ENCODE measurements at places on chromosomes 7 and 10. TPM values are rescaled to one million over a fixed set of nuclear protein-coding genes. Genes with fewer than 3 reads are reported as not detected.

The SH2D4B gene
- total RNA-seq = 0.20 TPM

The NPC1L1 gene
- total RNA-seq = 0.07 TPM

The STOX1 gene
- total RNA-seq = 0.36 TPM

The PRKCQ gene
- 46.3 TPM for total RNA-seq

GRCh38 chr7:132221356-132221755 lies 354.9 kb downstream of the PLXNA4 start:
- DNase-seq = no peak

- DNase-seq = no peak
Measured at GRCh38 chr7:117043108-117043825, 90.0 kb downstream of the ST7 start.

GRCh38 chr7:43220742-43221141 lies 108.3 kb downstream of the HECW1 start:
- DNase-seq = no peak

The RBP3 gene
- not detected for total RNA-seq

The MMD2 gene
- not detected for total RNA-seq

The SLC13A4 gene
- not detected for total RNA-seq

DNA sequence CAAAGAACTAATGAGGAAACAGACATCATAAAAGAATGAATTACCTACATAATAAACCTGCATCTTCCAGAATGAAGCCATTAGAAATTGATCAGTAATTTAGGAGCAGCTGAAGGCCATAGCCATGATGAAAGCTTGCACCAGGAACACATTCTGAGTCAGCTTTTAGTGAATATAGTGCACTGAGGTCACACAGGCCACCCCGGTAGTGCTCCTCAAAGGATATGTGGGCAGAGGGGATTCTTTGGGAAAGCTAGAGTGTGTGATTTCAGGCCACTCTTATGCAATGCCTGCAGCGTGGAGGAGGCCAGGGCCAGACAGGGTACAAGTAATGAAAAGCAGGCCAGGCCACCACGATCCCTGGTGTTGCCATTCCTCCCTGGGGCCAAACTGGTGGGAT lies 451.9 kb downstream of the GRID1 start:
- no peak for DNase-seq

- DNase-seq = no peak
Measured at GRCh38 chr10:132979491-132980425, 37.4 kb upstream of the CFAP46 start.

DNA sequence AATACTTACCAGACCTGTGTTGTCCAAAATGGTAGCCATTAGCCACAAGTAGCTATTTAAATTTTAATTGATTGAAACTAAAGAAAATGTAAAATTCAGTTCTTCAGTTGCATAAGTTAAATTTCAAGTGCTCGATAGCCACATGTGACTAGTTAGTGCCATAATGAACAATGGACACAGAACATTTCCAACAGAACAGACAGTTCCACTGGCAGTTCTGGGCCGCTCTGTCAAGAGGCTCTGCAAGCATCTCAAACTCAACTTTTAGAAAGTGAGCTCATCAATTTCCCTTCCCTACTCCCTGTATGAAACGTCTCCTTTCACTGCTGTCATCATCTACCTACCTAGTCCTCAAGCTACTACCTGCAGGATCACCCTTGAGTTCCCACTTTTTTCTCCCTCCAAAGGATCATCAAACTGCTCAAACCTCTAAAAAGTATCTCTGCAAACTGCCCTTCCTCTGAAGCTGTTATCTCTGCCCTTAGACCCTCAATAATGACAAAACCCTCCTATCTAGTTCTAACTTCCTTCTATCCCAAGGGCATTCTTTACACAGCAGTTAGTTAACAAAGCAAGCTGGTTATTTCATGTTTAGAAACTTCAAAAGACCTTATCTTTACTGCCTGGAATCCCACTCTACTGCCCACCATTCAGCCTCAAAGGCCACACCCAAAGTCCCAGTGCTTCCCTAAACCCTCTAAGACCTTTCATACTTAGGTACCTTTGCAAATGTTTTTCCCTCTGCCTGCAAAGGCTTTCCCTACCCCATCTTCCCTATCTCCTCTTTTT lies 20.6 kb downstream of the SHTN1 start:
- DNase-seq = no peak

DNA sequence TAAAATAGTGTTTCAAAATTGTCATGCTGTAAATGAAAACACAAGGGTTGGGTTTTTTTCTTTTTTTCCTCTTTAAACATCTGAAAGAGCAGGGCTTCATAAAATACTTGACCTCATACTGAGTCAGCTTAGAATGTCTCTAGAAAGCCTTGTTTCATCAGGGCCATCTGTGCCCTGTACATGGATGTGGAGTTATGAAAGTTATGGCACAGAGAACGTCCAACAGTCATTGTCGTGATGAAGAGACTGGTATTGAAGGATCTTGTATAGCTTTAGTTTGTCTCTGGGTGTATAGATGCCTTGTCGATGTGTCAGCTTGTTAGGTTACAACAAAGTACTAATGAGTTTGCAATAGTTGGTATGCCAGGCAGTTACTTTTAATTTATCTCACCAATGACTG lies 127.3 kb downstream of the FAM204A start:
- DNase-seq = no peak

GRCh38 chr10:123567984-123568739 lies 98.0 kb upstream of the GPR26 start:
- no peak for DNase-seq

DNA sequence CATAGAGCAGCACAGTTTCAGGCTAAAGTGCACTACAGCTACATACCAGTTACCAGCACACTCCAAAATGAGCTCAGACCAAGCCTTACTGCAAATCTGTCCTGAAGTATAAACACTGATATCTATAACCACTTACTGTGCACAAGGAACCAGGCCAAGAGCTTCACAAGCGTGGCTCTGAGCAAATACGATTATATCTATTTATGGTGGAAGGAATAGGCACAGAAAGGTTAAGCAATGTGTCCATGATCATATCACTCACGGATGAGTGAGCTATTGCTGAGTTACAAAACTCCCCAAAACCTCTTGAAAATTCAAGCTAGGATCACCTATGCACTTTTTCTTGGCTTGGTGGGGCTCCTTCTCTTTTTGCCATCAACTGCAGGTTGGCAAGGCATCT lies 84.9 kb downstream of the GPAM start:
- no peak for DNase-seq

The C7orf57 gene
- 0.74 TPM for total RNA-seq

- DNase-seq = peak; percentile 22
Measured at GRCh38 chr7:124263232-124263827, 230.5 kb upstream of the TMEM229A start.

GRCh38 chr10:94038024-94038423 lies 44.3 kb downstream of the PLCE1 start:
- DNase-seq = no peak

GRCh38 chr10:35540296-35541164 lies 64.6 kb upstream of the GJD4 start:
- DNase-seq = no peak

- no peak for DNase-seq
Measured at GRCh38 chr10:74179111-74179710, 28.2 kb downstream of the ADK start.

The CLDN4 gene
- 0.20 TPM for total RNA-seq

- DNase-seq = peak; percentile 67
Measured at GRCh38 chr7:47818796-47819606, 129.3 kb downstream of the PKD1L1 start.

DNA sequence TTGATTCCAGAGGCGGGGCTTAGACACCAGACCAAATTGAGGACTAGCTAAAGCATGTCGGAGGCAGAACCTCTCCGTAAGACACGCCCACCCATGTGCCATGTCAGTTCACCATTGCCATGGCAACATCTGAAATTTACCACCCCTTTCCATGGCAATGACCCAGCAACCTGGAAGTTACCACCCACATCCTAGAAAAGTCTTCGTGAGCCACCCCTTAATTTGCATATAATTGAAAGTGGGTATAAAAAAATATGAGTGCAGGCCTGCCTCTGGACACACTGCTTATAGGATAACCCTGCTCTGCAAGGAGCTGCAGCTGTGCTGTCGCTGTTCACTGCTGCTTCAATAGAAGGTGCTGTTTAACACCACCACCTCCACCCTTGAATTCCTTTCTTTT lies 28.0 kb downstream of the TMEM270 start:
- DNase-seq = no peak

DNA sequence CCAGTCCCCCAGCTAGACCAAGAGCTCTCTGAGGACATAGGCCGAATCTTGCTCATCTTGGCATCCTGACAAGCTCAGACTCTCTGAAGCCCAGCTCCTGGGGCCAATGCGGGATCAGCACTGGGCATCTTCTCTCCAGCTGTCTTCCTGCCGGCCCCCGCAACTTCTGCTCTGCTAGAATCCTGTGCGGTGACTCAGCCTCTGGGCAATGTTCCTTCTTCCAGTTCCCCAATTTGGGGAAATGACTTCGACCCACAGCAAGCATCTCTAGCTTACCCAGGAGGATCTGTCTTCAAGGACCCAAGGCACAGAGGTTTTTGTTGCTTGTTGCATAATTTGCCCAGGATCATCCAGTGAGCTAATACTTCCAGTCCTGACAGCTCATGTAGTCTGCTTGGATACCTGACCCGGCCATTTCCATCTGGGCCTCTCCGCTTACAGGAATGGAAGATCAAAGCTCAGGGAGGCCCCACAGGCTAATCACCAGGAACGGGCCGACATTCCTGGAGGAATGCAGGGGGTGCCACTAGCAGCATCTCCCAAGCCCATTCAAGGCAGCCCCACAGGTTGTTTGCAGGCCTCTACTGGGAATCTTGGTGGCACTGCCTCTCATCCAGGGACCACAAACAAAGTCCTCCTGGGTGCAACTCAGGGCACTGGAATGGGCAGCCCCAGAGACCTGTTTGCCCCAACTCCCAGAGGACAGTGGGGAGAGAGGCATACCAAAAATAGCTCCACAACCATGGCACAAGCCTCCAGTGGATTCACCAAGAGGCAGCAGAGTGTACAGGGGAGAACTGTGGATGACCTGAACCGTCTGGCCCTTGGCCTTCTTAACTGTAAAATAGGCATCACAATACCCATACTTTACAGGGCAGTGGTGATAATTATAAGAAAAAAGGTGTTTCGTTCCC lies 151.9 kb downstream of the NEURL1 start:
- DNase-seq = no peak

The SKIDA1 gene
- 0.36 TPM for total RNA-seq

The CALHM3 gene
- total RNA-seq = not detected

- no peak for DNase-seq
Measured at GRCh38 chr7:6273917-6274630, 1.6 kb upstream of the CYTH3 start.

The NANOS1 gene
- total RNA-seq = 0.20 TPM

- no peak for DNase-seq
Measured at GRCh38 chr7:108254259-108254658, 124.1 kb upstream of the LAMB4 start.

The MYL10 gene
- total RNA-seq = not detected

The SOSTDC1 gene
- not detected for total RNA-seq

GRCh38 chr7:51129527-51130472 lies 186.8 kb downstream of the COBL start:
- DNase-seq = no peak

- peak; percentile 39 for DNase-seq
Measured at GRCh38 chr7:38300175-38300574, 26.7 kb upstream of the TARP start.

The PDK4 gene
- not detected for total RNA-seq

The PNLIPRP3 gene
- total RNA-seq = not detected

GRCh38 chr10:6649903-6650302 lies 69.8 kb upstream of the PRKCQ start:
- DNase-seq = no peak
